Activated CD4-positive, CD25-positive, alpha-beta regulatory T cell treated with anti-CD3 and anti-CD28 coated beads, Interleukin-2, amount 50 U/mL, for 72 hours (primary cell): ENCODE measurements at places on chromosomes 7 and 10.
A peak's percentile ranks its signal among the peaks of the same experiment; 100 is the strongest.

DNA sequence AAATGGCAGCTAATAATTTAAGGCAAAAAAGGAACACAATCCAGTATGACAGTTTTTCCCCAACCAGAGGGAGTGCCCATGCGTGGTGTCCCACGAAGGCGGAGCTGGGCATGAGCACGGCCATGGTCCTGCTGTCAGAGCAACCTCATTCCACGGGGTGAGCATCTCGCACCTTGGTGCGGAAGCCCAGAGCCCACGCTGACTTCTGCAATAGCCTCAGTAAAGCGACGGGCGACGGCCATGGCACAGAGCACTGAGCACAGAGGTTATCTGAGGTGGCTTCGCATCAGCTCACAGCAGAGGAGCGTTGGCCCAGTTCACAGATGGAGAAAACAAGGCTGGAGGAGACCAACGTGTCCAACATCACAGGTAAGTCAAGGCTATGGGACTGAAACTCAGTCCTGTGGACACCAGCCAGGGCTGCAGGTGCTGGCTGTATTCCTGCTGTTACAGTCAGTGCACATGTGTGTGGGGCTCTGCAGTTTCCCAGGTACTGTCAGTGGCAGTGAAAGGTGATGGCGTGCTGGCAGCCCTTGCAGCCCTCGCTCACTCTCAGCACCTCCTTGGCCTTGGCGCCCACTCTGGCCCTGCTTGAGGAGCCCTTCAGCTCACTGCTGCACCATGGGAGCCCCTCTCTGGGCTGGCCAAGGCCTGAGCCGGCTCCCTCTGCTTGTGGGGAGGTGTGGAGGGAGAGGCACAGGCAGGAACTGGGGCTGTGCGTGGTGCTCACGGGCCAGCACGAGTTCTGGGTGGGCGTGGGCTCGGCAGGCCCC is 525.6 kb downstream of the PTPRN2 start:
- DNase-seq, result no peak

GRCh38 chr10:50636618-50637579 is 13.1 kb upstream of the SGMS1 start:
- no peak for DNase-seq

DNA sequence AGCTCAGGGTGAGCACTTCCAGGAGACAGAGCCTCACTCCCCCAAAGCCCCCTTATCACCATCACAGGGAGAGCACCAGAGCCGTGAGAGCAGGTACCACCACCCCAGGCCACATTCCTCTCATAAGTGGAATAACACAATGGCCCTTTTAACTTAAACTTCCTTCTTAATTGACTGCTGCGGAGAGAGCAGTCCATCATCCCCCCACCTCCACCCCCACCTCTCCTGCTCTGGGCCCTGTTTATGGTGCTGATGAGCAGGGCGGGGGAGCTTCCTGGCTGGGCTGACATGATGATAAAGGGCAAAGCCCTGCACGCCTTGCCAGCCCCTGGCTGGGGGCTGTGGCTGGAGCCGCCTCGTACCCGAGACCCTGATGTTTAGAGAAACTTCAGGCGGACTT is 81.4 kb upstream of the PODXL start:
- DNase-seq, result no peak

DNA sequence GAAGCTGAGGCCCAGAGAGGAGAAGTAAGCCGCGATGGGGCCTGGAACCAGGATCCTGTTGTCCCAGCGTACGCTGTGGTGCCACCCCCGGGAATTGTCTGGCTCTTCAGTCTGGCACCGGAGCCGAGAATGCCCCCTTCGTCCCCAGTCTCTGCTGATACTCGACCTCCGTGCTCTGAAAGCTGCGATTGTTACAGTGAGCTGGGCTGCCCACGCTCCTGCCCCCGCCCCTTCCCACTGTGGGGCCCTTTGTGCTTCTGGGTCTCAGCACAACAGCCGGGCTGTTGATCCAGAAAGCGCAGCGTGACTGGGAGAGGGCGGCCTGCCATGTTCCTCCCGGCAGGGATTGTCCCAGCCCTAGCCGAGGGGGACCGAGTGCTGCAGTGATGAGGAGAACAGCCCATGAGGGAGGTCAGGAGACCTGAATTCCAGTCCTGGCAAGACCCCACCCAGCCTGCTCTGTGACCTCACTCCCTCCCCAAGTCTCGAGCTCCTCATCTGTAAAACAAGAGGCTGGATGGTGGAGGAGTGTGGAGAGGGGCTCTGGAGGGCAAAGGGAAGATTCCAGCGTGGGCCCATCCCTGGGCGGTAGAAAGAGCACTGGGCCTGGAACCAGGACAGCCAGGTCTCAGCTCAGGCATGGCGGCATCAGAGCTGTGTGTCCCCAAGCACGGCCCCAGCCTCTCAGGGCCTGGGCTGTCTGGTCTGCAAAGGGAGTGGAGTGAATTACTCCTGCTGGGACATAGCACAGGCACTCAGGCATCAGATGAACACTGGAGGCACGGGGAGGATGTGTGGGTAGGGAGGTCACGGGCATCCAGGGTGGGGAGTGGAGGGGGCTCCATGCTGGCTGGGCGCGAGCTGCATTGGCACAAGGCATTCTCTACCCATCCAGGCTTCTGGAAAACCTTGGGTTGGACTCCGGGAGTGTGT is 43.6 kb downstream of the TSPAN15 start:
- no peak for DNase-seq

DNA sequence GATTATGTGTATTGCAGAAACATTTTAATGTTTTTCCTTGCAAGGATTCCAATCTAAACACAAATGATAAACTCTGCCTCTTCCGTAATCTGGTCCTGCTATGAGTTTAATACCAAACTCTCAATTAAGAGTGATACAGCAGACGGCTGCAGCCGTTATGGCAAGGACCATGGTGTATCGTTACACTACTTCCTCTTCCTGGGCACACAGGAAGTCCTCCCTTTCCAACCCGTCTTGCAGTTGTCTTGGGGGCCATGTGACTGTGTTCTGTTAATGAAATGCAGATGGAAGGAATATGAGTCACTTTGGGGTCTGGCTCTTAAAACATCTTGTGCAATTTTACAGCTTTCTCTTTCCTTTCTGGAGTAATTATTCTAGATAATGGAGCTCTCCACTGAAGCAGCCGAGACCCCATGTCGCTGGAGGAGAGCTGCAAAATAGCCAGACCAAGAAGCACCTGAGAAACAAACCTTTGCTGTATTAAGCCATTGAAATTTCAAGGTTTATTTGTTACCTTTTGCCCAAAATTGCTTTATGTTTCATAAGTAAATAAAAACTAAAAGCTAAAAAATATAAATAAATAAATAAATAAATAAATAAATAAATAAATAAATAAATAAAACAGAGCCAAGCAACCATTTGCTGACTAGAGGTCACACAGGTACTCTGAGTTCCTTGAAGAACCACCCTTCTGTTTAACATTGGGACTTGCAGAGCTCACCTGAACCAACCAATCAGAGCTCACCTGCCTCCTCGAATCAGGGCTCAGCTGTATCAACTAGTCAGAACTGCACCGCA is 74.7 kb downstream of the FRMPD2 start:
- no peak for DNase-seq

GRCh38 chr10:93436591-93437085 is 45.5 kb downstream of the MYOF start:
- DNase-seq, result no peak

GRCh38 chr7:91835826-91836368 is 44.6 kb downstream of the MTERF1 start:
- DNase-seq, result no peak

DNA sequence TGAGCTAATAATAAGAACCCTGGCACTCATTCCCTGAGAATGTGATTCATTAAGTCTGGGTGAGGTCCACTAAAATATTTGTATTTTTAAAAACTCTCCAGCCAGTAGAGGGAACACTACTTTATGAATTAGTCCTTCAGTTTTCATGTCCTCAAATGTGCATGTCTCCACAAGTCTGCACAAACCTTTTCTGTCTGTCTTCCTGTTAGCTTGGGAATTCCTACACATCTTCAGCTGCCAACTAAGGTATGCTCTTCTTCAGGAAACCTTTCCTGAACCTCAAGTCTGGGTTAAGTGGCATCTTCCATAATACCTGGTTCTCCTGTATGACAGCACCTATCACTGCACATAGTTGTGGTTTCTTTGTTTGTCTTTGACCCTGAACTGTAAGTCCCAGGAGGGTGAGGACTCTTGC is 119.6 kb upstream of the MKX start:
- no peak for DNase-seq

- no peak for DNase-seq
These were observed 26.5 kb downstream of the VWA2 start for GRCh38 chr10:114265392-114266053.

GRCh38 chr7:148084138-148084537 is 506.4 kb upstream of the C7orf33 start:
- DNase-seq, result no peak

- DNase-seq, result no peak
These were observed 33.2 kb downstream of the RBM28 start for GRCh38 chr7:128310499-128310898.

DNA sequence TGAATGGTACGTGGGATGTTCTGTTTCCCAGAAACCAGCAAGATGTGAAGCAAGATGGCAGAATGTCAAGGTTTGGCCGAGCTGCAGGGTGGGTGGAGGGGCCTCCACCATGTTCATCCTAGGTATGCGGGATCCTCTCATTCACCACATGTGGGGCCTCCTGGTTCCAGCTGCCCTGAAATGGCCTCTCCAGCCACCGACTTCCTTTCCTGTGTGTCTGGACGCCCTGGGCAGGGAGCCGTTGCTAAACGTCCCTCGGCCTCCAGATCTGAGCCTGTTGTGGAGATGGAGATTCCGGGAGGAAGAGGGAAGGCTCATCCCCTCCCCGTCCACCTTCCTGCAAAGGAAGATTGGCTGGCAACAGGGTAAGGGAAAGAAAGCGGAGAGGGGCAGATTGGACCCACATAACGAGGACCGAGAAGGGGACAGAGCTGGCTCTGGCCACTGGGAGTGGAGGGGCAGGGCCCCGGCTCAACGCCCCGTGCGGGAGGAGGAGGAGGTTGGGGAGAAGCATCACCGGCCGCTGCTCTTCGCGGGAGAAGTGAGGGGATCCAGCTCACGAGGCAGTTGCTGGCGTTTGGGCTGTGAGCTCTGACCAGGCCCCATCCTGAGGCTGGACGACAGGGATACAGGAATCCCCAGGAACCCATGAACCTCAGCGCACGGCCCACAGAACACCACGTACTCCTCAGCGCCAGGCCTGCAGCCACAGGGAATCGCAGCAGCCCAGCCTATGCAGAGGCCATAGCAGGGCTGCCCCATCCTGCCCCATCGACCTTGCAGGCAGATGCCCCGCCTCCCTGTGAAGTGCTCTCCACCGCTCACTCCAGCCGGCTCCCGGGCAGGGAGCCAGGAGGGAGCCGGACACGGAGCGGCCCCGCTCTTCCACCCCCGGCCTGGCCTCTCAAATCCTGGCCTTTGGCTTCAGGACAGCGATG is 98.3 kb downstream of the FOXL3 start:
- DNase-seq, result peak; percentile 13

DNA sequence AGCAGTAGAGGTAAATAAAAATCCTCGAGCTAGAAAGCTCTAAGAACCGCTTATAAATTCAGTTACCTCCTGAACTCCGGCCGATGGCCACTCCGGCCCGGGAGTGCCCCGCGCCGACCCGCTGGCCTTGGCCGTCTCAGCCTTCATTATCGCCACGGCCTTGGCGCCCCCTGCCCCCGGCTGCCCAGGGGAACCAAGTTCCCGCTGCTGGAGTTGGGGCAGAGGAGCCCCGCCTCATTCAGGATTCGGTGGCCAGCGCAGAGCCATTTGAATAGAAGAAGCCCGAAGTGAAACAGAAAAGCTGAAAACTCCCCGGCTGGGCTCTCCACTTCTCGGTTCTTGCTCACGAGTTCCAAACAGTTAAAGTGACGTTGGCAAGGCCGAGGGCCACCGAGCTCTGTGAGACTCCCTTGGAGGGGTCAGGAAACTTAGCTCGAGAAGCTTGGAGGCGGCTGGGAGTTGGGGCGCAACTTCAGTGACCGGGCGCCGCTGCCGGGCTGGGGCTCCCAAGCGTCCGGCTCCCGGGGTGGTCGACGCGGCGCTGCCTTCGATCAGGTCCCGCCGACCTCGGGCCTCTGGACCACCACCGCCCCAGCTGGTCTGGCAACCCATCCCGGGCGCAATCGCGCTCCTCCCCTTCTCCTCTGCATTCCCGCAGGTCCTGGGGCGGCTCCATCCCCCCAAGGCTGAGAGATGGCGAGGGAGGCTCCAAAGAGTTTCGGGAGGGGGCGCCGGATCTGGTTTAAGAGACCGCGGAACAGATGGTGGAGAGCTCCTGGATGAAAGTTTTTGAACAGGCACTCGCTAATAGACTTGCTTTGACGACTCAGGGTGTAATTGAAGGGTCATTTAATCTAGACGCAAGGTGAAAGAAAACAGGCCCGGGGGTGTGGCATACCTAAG is 5.8 kb upstream of the FEZF1 start:
- no peak for DNase-seq

- no peak for DNase-seq
These were observed 10.8 kb upstream of the PVRIG start for GRCh38 chr7:100208911-100209408.

DNA sequence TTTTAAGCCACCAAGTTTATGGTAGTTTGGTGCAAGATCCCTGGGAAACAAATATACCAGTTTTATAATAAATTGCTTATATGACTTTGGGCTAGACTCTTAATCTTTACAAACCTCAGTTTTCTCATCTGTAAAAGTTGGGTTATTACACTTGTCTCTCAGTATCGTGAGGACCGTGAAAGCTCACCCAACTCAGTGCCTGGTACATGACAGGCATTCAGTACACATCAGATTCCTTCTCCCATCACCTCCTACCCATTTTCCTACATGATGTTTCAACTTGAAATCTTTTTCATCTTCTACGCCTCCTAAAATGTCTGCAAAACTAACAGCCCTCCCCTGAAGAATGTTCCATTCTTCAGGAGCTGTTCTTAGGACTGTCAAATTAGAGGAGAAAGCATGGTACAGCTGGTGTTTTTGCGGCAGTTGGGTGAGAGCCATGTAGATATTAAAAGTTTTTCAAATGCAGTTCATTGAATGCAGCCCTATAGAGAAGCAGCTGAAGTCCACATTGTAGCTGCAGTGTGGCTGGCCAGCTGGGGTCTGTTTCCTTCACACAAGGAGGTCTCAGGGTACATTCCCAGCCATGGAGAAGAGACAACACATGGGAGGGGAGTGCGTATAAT is 812.8 kb downstream of the LRMDA start:
- no peak for DNase-seq

- no peak for DNase-seq
These were observed 43.2 kb upstream of the LRGUK start for GRCh38 chr7:134083766-134084487.

- DNase-seq, result no peak
These were observed 34.0 kb downstream of the CUL2 start for GRCh38 chr10:35056133-35056532.

DNA sequence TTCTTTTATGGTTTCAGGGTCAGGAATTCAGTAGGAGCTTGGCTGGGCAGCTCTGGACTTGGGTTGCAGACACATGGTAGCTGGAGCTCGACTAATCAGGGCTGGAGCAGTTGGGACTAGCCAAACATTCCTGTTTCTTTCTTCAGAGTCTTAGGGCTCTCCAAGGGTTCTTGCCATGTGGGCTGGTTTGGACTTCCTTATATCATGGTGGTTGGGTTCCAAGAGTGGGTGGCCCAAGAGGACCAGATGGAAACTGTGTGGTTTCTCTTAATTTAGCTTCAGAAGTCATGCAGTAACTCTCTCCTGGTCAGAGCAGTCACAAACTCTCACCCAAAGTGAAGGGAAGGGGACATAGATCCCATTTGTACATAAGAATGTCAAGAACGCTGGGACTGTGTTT is 270.1 kb upstream of the FZD1 start:
- no peak for DNase-seq
